Posterior cingulate gyrus (tissue), 11 donors: ENCODE measurements at places on chromosomes 5 and 9.

- DNase-seq, result no peak
Measured at GRCh38 chr5:55692509-55692908, 19.6 kb downstream of the SLC38A9 start.

GRCh38 chr5:174688441-174689354 is 35.7 kb upstream of the MSX2 start:
- DNase-seq, result no peak

GRCh38 chr5:124408738-124409453 is 337.5 kb downstream of the ZNF608 start:
- DNase-seq, result no peak

- no peak for DNase-seq
Measured at GRCh38 chr5:124060011-124060410, 548.0 kb downstream of the CSNK1G3 start.

GRCh38 chr5:71582945-71583584 is 4.1 kb upstream of the MCCC2 start:
- DNase-seq, result no peak
